OCI-M1 (cell line): ENCODE measurements at places on chromosomes 13 and 19.

DNA sequence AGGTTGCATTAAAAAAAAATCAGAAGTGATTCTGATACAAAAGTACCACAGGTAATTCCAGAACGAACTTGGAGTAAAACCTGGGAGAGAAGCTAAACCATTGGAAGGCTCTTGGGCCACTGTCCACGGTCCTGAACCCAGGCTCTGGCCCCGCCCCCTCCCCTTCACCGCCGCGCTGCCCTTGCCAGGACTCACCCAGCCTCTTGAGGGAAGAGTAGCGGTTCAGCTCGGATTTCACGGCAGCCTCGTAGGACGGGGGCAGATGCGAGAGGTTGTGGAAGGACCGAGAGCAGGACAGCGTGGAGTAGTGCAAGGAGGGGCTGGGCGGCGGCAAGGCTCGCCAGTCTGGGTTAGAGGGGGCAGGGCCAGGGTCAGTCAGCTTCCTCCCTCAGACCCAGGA lies 5.7 kb downstream of the SHISA7 start:
- DNase-seq: peak; percentile 88

GRCh38 chr13:58452123-58452623 lies 820.6 kb downstream of the PCDH17 start:
- no peak for DNase-seq

- DNase-seq: peak; percentile 5
Measured at GRCh38 chr13:55361141-55361540, 1779.6 kb upstream of the PRR20A start.

GRCh38 chr19:17450264-17451075 lies 2.0 kb upstream of the TMEM221 start:
- peak; percentile 43 for DNase-seq

GRCh38 chr19:10682397-10683063 lies 18.7 kb upstream of the QTRT1 start:
- no peak for DNase-seq

- peak; percentile 58 for DNase-seq
Measured at GRCh38 chr19:48991873-48992580, 1.1 kb downstream of the GYS1 start.

DNA sequence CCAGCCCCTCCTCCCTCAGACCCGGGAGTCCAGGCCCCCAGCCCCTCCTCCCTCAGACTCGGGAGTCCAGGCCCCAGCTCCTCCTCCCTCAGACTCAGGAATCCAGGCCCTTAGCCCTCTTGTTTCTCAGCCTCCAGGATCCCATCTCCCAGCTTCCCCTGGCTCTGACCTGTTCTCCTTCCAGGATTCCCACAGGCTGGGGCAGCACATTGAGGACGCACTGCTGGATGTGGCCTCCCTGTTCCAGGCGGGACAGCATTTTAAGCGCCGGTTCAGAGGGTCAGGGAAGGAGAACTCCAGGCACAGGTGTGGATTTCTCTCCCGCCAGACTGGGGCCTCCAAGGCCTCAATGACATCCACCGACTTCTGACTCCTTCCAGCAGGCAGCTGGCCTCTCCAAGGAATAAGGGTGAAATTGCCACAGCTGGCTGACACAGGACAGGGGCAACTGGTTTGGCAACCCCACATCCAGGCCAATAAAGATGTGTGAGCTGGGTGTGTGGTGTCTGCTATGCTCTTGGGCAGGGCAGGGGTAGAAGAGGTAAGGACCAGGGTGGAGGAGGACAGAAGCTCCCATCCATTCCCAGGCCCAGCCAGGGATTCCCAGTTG lies 22.4 kb downstream of the CPT1C start:
- DNase-seq: no peak

DNA sequence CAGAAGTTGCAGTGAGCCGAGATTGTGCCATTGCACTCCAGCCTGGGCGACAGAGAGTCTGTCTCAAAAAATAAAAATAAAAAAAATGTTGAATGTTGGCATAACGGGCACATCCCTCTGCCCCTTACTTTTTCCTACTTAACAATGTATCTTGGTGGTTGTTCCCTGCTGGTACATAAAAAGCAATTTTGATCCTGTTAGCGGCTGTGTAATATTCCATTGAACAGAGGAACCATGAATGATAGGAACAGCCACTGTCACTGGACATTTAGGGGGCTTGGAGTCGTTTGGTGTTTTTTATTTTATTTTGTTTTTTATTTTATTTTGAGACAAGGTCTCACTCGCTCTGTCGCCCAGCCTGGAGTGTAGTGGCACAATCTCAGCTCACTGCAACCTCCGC lies 10.4 kb upstream of the NCCRP1 start:
- DNase-seq: no peak

GRCh38 chr19:3586707-3587346 lies 1.5 kb downstream of the GIPC3 start:
- no peak for DNase-seq

- no peak for DNase-seq
Measured at GRCh38 chr13:40352802-40353562, 313.5 kb downstream of the FOXO1 start.

DNA sequence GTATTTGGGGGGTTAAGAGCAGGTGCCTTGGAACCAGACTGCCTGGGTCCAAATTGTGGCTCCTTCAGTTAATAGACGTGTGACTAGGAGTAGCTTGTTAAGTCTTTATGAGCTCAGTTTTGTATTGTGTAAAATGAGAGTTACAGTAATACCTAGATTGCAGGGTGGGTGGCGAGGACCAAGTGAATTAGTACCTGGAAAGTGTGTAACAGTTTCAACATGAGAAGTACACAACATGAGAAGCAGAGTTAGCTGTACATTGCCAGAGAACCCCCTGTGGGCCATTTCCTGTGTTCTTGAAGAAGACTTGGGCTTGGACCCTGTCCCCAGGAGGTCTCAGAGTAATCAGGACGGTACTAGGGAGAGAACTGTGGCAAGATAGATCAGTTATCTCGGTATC lies 36.8 kb downstream of the PPP2R1A start:
- DNase-seq: no peak

GRCh38 chr13:39874331-39875053 lies 219.0 kb downstream of the COG6 start:
- no peak for DNase-seq

DNA sequence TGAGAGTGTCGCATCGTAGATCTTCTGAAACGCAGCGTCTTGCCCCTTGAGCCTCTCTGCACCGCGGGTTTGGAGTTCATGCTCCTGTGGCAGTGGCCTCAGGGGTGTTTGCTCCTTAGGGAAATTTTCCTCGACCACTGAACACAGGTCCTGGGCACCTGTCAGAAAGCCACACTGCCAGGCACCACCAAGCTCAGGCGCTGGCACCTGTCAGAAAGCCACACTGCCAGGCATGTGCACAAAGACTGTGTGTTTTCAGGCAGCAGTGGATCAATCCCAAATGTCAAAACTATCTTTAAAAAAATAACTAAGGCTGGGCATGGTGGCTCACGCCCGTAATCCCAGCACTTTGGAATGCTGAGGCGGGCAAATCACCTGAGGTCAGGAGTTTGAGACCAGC lies 87.1 kb downstream of the ATP11A start:
- DNase-seq: no peak

- DNase-seq: no peak
Measured at GRCh38 chr13:33571618-33572017, 246.3 kb upstream of the RFC3 start.

DNA sequence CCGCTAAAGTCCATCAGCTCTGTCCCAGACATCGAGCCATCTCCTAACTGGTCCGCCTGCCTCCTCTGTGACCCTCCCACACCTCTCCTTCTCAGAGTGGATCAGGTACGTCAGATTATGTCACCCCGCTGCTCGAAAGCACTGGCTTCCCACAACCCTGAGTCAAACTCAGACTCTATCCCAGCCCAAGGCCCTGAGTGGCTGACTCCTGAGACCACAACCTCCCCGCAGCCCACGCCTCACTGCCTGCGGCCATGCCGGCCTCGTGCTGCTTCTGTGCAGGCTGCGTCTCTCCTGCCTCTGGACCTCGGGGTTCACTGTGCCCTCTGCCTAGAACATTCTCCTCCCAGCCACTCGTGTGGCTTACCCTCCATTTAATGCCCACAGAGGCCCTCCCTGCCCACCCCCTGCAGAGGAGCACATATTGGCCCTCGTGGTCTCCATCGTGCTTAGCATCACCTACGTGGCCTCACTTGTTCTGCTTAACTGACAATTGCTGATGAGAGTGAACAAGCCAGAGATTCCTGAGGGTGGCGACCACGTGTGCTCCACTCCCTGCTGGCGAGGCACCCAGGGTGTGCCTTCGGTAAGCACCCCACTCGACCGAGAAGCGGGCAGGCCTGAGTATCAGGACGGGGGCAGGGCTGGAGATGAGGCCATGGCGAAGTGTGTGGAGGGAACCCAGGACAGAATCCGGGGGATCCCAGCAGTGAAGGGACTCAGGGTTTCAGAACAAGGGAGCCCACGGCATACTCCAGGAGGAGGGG lies 13.5 kb upstream of the FKRP start:
- no peak for DNase-seq

DNA sequence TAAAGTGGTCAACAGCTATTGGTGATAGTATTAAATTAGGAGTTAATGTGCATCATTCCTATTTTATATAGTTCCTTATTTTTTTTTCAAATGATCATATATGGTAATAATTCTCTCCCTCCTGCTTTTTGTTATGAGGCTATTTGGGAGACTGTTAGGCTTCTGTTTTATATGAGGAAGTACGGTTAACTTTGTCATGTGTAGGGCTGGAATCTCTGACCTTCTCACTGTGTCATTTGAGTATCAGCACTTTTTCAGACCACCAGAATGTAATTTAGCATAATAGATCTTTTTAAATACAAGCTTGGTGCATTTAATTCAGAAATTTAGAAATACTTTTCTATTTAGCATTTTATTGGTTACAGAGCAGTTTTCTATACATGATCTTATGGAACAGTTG lies 7.7 kb downstream of the DGKH start:
- DNase-seq: peak; percentile 49

- no peak for DNase-seq
Measured at GRCh38 chr13:31172535-31172934, 10.8 kb upstream of the HSPH1 start.

- no peak for DNase-seq
Measured at GRCh38 chr13:102536695-102537485, 59.9 kb upstream of the TPP2 start.

DNA sequence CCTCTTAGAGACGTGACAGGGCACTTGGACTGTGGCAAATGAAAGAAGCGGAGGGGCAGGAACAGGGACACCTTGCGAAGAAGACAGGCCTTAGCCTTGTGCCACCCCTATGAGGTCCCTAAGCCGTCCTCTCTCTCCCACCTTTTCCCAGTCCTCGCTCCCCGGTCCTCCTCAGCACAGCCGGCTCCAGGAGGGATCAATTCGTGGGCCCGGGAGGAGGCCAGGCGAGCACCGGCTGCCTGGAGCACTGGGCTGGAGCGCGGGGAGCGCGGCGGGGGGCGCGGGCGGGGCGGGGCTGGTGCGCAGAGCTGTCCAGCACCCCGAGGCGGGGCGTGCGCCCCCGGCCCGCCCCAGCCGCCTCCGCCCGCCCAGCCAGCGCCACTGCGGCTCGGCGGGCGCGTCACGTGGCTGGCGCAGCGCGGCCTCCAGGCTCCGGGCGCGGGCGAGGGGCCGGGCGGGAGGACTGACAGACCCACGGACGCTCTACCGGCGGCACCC lies at the start of gene LRP3:
Gene LRP3 (plus strand): TSS at position 466 of the 498 bp plus-strand sequence. CDS start 456 bp downstream, outside the sequence.
- DNase-seq: no peak

- DNase-seq: no peak
Measured at GRCh38 chr13:47603365-47603764, 397.7 kb downstream of the SUCLA2 start.

GRCh38 chr19:42279902-42280814 lies 11.1 kb downstream of the CIC start:
- DNase-seq: peak; percentile 94

DNA sequence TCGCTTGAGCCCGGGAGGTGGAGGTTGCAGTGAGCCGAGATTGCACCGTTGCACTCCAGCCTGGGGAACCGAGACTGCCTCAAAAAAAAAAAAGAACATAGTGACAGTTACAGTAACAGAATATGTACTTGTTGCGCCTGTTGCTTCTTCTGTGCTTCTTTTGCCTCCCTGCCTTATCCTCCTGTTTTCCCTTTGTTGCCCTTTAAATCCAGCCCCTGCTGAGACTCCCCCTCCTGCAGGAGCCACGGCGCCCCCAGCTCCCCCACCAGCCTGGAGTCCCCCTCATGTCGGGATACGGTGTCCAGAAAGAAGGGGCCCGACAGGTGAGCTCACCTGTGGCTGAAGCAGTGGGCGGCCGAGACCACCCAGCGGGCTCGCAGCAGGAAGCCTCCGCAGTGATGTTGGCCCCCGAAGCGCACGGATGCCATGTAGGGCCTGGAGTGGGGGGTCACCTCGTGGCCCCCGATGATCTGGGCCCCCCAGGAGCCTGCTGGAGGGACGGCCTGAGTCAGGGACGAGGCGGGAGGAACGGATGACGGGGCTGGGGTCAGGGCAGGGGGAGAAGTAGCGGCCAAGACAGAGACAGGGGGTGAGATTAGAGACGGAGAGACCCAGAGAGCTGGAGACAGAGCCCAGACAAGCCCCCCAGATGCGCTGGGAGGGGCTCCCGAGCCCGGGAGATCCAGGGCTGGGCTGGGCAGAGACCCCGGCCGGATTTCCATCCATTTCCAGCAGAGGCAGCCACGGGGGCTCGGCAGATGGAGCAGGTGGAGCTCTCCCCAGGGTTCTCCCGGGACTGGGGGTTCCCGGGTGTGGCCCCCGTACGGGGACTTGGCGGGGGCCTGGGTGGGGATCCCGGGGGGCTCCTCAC lies 536 bp downstream of the PRSS57 start:
- DNase-seq: no peak

GRCh38 chr13:106533943-106534638 lies 1.4 kb downstream of the EFNB2 start:
- no peak for DNase-seq

DNA sequence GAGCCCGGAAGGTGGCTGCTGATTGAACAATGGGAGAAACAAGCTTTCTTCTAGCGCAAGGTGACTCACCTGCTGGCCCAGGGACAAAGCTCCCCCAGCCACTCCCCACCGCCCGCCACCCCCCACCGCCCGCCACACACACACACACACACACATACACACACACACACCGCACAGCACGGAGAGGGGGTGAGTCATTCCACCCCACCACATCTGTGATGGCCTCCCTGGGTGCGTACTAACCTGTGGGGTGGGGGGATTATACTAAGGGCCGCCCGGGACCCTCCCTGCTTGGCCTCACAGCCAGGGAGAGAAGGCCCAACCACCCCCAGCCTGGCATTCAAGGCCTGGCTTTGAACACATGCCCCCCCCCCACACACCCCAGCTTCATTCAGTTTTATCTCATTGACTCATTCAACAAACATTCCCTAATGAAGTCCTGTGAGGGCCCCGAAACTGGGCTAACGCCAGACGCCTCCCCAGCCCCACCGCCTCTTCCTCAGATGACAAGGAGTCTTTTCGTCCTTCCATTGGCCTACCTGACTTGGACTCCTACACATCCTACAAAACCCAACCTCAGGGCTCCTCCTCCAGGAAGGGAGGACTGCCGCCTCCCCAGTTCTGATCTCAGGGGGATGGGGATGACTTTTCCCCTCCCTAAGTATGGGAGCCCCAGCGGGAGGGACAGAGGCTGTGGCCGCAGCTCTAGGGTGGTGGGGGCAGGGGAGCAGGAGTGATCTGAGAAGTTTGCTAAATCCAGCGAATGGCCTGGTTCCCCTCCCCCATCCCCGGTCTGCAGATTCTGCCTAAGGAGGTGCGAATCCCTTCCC lies 5.8 kb upstream of the ONECUT3 start:
- DNase-seq: peak; percentile 11
